Omental fat pad (tissue), 4 donors: ENCODE measurements at places on chromosomes 2 and 18.

DNA sequence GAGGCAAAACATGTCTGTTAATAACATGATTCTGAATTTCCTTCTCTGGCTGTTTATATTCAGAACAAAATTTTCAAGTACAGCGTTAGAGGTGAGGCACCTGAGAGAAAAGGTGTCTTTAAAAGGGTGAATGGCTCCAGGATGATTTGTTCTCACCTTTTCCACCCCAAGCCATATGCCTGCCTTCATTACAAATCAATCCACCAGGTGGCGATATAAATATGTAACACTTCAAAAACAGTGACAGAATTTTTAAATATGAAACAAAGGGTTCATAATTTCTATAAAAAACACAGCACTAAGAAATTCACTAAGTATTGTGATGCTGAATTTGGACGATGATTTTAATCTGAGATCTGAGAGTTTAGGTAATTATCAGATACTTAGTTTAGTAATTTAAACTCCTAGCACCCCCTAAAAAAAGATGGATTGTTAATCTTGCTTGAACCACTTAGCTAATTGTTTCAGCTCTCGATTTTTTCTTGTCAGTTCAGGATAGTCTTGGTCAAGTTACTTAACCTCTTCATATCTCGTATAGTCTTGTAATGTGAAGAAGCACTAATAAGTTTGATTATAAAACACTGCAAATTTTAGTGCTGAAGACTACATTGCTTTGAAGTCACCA, 528.8 kb downstream of the CPS1 start:
- no peak for DNase-seq

- DNase-seq: no peak
Observed at GRCh38 chr2:197889041-197889440, 84.6 kb downstream of the PLCL1 start.

DNA sequence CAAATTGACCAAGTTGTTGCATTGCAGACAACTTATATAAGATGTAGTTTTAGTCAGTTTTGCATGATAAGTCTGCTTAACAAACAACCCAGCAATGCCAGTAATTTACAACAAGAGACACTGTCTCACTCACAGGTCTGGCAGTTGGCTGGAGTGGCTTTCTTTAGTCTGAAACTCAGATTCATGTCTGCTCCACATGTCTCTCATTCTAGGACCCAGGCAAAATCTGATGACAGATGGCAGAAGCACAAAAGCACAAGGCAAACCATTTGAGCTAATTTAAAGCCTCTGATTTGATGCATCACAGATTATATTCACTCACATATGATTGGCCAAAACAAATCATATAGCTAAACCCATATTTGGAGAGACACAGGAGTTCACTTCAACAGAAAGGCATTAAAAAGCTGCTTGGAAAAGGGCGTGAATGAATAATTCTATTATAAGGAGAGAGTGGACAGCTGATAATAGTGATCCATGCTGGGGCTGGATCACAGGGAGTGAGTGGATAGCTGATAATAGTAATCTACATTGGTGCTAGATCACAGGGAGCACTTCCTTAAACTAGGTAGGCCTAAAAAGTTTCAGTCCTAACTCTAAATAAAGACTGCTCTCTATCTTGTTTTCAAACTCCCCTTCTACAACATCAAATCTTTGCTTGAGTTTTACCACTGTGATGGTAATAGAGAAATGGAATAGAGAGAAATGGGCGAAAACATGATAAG, 593.2 kb upstream of the ZNF804A start:
- no peak for DNase-seq

DNA sequence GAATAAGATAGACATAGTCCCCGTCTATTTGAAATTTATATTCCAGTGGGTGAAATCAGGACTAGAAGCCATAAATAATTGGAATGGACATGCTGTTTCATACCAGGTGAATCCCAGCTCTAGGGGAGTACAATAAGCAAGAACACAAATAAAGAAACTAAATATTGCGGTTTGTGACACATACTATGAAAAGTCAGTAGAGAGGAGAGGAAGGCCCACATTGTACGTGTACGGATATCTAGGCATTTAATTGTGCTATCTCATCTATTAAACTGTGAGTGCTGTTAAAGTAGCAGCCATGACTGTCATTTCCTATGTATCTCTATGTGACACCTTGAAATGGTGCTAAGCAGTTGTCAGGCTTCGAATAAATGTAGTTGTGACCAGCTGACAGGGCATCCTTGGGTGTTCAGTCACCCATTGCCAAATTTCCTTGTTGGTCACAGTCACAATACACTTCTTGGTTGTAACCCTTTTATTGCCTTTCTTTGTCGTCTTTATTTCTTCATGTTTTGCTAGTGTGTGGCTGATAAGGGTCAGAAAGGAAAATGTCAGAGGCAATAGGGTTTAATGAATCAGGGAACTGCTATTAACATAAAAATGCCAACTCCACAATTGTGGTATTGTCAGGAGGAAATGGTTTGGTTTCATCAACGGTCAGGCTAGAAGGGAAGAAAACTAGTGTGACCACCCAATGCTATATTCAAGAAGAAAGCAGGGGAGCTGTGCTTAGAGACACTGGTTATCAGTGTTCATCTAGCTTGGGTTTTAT, 31.5 kb downstream of the CPO start:
- DNase-seq: no peak

GRCh38 chr2:185181901-185182300, 556.7 kb upstream of the FSIP2 start:
- no peak for DNase-seq

- DNase-seq: no peak
Observed at GRCh38 chr2:188773075-188773474, 201.1 kb upstream of the COL3A1 start.

DNA sequence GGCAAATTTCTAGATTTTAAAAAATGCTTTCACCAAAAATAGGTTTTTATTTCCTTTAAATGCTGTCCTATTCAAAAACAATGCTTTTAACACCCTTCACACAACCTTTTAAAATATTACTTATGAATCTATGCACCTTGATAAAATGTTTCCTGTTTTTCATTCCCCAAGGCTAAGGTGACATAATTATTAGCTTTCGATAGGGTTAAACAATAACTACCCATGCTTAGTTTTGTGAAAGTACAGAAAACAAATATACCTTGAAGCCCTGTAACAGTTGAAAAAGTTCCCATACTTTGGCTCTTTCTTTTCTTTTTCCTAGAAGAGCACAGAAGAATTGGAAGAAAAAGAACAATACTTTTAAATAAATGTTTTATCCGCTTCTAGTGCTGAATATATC, 54.9 kb upstream of the ITPRID2 start:
- no peak for DNase-seq

- DNase-seq: no peak
Observed at GRCh38 chr2:1686784-1687105, 57.6 kb downstream of the PXDN start.

GRCh38 chr2:146123256-146123655, 1603.3 kb upstream of the ZEB2 start:
- DNase-seq: no peak
